ENCODE measurements at places on chromosomes 2 and 18.

DNA sequence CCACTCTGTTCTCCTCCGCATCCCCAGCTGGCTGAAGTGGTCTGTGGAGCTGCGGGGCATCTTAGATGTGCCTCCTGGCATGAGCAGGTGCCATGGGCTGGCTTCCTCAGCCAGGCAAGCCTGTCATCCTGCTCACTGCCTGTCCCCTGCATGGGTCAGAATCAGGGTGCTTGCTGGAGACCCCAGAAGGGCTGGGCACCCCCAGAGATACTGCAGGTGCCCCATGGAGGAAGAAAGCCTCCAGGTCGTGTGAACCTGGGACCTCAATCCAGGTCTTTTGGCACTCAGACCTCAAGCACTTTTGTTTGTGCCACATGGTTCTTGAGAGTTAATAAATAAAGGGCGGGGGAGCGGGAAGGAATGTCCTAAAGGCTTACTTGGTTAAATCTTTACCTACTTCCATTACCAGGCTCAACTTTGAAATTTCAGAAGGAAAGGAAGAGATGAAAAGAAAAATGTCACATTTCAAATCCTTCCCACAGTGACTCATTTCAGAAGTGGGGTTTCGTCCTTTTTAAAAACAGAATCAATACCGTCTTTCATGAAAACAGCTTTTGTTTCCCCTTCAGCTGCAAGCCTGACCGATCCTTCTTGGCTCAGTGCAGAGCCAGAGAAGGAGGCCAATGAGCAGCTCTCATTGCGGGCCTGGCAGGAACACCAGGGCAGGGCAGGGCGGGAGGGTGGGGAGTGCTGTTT, 69.9 kb downstream of the RHOB start:
- DNase-seq = no peak

GRCh38 chr2:234670052-234670451, 173.2 kb upstream of the ARL4C start:
- DNase-seq = no peak

DNA sequence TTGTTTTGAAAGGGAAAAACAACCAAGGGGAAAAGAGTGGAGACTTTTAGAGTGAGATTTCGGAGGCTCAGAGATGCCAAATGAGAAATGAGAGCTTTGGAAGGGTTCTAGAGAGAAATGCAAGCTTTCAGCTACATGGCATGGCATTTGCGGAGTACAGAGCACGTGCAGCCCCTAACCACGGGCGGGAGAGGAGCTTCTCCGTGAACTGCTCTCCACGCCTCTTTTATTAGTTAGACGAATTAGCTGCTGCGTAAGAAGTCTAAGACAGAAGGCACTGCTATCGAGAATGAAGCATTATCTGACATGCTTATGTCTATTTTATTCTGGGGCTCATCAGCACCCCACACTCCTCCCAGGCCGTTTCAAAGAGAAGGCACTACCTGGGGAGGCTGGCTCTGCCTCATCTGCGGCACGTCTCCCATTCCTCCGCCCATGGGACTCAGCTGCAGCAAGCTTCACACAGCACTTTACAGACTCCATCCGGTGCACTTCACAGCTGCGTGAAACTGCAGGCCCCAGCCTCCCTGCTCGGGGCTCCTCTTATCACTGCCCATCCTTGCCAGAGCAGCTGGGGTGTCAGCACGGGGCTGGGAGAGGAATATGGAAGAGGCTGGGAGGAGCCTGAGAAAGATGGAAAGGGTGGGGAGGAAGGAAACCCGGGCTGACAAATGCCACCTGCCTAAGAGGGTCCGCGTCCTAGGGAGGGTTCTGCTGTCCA, 207.3 kb upstream of the APCDD1 start:
- no peak for DNase-seq

- no peak for DNase-seq
These were observed 295.2 kb downstream of the NYAP2 start for GRCh38 chr2:225694664-225695063.

DNA sequence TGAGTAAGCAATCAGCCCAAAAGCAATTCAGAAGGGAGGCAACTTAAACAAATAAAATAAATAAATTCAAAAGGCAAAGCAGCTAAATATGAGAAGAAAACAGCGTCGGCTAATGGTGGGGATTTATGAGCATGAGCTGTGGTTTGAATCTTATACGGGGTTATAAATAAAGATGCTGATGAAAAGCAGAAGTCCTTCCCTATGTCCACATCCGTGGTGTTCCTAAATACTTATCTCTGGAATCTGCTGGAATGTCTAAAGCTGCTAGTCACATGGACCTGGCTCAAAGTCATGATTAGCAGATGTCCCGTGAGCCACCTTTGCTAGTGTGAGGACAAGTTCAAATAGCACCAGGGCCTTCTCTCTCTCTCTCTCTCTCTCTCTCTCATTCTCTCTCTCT, 33.8 kb downstream of the SMIM21 start:
- DNase-seq = no peak

GRCh38 chr2:145066151-145066661, 546.3 kb upstream of the ZEB2 start:
- no peak for DNase-seq

DNA sequence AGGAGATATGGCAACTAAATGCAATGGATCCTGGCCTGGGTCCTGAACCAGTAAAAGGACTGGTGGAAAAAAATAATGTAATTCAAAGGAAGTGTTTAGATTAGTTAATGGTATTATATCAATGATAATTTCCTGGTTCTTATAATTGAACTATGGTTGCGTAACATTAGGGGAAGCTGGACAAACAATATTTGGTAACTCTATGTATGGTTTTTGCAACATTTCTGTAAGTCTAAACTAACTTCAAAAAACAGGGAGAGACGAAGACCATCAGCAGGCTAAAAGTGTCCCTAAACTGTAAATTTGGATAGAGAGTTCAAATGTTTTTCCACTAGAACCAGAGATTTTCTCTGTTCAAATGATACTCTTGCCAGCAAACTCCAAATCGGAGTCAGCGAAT, 36.9 kb downstream of the KLF7 start:
- no peak for DNase-seq
